Endothelial cell of umbilical vein (primary cell): ENCODE measurements at places on chromosomes 5 and 9. TPM values are rescaled to one million over a fixed set of nuclear protein-coding genes. Genes with fewer than 3 reads are reported as not detected.
A peak's percentile ranks its signal among the peaks of the same experiment; 100 is the strongest.

DNA sequence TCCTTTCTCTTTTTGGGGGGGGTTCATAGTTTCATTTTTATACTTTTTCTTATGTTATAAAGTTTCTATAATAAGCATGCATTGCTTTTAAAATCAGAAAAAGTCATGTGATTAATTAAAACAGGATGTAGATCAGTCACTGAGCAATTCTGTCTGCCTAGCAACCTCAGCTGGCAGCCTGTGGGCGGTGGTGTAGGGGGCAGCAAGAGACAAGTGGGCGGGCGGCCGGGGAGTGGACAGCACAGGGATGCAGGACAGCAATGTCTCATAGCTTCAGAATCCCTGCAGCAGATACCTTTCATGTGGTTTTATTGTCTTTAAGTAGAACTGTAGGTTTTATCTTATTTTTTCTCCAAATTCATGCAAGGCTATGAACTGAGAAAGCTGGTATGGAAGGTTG lies 101.9 kb upstream of the S1PR3 start:
- peak; percentile 9 for DNase-seq

GRCh38 chr5:64693636-64694035 lies 3.3 kb downstream of the SHISAL2B start:
- DNase-seq, result no peak

DNA sequence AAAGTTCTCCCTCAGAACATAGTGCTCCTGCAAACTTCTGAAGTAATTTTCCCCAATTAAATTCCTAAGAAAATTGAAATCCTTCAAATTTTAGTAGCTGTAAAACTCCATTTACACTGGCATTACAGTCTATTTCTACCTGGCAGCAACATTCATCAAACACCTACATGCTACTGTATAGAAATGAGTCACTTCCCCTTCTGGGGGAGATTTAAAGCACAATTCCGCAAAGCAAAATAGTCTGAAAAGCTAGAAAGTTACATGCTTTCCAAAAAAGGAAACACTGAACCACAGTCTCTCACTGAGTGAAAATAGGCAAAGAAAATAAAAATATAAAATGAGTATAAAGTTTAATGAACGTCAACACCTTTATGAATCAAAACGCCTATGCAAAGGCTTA lies 43.3 kb downstream of the MCTP1 start:
- peak; percentile 42 for DNase-seq

DNA sequence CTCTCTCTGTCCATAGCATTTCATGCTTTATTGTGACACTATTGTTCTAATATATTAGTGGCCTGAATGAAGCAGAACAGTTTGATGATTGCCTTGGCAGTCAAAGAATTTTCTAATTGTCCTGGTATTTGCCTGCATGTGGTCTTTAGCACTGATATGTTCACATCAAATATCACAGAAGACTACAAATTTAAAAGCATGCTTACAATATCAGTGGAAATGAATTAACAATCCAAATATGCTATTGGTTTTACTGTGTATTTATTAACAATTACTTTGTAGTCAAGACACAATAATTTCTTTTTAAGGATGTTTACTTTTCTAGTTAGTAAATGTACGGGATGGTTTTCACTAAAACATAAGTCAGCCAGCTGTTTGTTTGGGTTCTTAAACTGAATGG lies 18.3 kb downstream of the EFNA5 start:
- DNase-seq, result no peak

NUDT2 gene
- total RNA-seq, result 25.1 and 25.2 TPM in 2 replicates

RNF208 gene
- total RNA-seq, result 3.8 and 4.8 TPM in 2 replicates

ARID3C gene
- not detected in 2 replicates for total RNA-seq
